ENCODE measurements at places on chromosomes 1 and 21.

DNA sequence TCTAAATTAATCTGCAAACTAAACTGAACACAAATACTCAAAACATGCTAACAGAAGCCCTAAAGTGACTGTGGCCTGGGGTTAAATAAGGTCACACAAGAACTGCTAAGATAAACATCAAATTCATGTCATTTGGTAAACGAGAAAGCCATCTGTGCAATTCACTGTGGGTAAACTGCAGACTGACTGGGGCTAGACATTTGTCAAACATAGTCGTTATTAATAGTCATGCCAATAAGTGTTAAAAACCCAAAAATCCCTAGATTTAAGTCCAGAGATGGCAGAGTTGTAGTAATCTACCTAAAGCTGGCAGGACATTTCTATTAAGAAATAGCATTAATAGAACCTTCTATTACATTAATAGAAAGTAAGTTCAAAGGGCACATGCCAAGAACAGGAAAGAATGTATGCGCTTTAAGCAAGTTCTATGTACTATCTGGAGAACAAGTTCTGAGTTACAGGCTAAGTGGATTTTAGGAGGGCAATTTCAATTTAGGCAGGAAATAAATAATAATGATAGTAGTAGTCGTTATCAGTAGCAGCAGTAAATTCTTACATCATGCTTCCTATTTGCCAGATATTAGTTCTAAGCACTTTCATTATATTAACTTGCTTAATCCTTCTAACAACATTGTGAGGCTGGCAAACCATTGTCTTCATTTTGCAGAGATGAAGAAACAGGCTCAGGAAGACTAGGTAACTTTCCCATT lies 8.6 kb downstream of the EDEM3 start:
- no peak for DNase-seq

GRCh38 chr1:20685099-20685662 lies 24.0 kb upstream of the DDOST start:
- DNase-seq = no peak

GRCh38 chr21:31660259-31660565 lies 719 bp downstream of the SOD1 start:
- DNase-seq = peak; percentile 48

DNA sequence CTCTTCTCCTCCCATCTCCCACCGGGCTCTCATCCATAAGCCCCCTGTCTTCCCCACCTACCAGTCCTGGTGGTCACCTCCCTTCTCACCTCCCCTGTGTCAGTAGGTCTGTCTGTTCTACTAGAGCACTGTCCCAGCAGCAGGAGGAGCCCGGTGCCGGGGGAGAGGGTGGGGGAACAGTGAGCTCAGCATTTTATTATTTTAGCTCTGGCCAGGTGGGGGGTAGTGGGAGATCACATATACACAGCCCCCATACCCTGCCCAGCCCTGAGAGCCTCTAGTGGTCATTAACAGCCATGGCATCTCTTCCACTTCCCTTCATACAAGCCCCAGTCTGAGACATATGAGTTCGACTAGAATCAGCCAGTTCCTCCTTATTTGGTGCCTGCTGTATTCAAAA lies at the start of gene TMOD4:
Gene TMOD4, minus strand, starts transcription at position 119 of the 400 bp plus-strand sequence. CDS start 1,106 bp downstream, outside the sequence.
- DNase-seq = peak; percentile 24

GRCh38 chr1:92482665-92483609 lies 3.8 kb downstream of the GFI1 start:
- DNase-seq = peak; percentile 36
